NCI-H510A (cell line): ENCODE measurements at places on chromosomes 4 and X.

- peak; percentile 2 for DNase-seq
Observed at GRCh38 chrX:11381464-11381863, 88.3 kb downstream of the AMELX start.

GRCh38 chr4:74023709-74024108 is 14.8 kb downstream of the CXCL3 start:
- no peak for DNase-seq

GRCh38 chr4:141705747-141706377 is 69.5 kb downstream of the IL15 start:
- no peak for DNase-seq

- DNase-seq: no peak
Observed at GRCh38 chrX:6465756-6466155, 69.2 kb downstream of the VCX3A start.

GRCh38 chrX:8971116-8971515 is 62.8 kb downstream of the FAM9B start:
- DNase-seq: no peak

DNA sequence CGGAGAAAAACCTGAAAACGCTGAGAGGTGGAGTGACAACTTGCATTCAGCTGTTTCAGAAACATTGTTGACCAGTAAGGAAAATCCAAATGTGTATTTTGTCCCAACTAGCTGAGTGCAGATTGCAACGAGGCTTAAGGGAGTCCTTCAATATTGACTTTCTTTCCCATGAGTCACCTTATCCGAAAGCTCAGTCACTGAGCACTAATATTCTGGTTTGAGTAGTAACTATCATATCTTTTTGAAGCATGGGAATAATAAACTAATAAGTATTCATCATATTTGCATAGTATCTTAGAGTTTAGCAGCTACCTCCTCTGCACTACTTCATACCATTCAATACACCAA is 604.3 kb downstream of the PACRGL start:
- DNase-seq: no peak

- DNase-seq: peak; percentile 25
Observed at GRCh38 chrX:10158279-10159144, 1.7 kb downstream of the CLCN4 start.

DNA sequence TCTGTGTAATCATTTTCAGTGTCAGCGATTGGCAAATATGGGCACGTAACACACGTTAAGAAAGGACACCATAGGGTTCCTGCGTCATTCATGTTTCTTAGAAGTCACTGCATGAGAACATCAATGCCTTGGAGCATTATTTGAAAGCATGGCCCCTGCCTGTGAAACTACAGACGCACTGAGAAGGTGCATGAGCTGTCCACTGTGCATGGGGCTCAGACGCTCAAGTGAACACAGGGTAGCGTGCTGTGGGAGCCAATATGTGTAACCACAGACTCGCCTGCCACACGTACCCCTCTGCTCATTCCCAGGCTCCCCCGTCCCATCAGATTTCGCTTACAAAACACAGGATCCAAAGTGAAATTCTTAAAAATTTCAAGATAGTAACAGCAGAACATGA is 6.5 kb downstream of the PPP2R2C start:
- DNase-seq: no peak

GRCh38 chr4:56195025-56195424 is 192.3 kb downstream of the AASDH start:
- DNase-seq: no peak

GRCh38 chr4:147076179-147076578 is 130.5 kb upstream of the TTC29 start:
- DNase-seq: no peak

GRCh38 chr4:113873508-113873907 is 105.9 kb downstream of the ARSJ start:
- DNase-seq: no peak

GRCh38 chr4:29423836-29424721 is 1296.1 kb upstream of the PCDH7 start:
- DNase-seq: no peak

DNA sequence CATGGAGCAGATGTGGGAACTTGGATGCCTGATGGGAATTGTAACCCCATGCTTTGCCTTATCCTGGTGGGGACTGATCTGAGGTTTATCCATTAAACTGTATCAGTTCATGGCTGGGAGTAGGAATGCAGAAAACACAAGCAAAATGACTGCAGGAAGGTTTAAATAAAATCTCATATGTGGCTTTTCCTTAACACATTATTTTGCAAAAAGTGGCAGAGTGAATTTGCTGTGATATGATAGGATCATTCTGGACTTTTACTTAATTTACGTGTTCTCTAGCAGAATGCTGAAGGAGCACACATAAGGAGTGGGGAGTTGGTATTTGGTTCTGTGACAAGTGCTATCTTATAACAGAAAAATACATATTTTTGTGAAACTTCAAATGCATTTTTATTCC is 34.8 kb downstream of the REPS2 start:
- DNase-seq: no peak

GRCh38 chrX:15549189-15550012 is 48.8 kb downstream of the BMX start:
- DNase-seq: no peak

DNA sequence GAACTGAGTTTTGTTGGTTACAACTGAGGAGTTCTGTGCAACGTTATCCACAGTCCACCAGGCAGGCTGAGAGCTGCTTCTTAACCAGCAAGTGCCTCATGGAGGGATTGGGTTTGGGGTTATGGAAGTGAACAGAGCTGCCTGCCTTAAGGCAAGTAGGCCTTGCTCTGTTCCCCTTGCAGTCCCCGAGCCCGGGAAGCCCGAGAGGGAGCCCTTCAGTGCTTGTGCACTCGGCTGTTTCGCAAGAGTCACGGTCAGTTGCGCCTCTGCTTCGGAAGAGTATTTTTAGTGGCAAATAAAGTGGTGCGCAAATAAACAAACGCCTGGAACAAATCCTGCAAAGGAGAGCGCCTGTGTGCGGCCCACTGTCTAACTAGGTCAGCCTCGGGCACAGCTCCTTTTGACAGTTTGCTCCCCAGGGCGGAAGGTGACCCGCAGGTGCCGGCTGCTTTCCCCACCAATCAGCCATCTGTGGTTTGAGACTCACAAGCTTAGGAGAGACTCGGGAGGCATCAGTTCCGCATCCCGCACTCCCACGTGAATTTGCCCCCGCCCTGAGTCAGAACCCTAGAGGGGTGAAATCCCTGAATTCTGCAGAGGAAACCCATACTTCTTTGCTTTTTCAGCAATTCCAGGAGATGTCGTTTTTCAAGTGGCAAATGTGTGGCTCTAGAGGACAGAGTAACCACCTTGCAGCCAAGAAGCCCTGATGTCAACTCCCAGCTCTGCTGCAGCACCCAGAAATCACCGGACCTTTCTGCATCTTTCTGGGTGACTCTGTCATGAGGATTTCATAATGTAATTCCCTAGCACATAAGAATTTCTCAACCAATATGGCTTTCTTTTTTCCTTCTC is 56.8 kb downstream of the LGI2 start:
- peak; percentile 75 for DNase-seq

- DNase-seq: peak; percentile 45
Observed at GRCh38 chr4:186190581-186191199, 677 bp upstream of the CYP4V2 start.

DNA sequence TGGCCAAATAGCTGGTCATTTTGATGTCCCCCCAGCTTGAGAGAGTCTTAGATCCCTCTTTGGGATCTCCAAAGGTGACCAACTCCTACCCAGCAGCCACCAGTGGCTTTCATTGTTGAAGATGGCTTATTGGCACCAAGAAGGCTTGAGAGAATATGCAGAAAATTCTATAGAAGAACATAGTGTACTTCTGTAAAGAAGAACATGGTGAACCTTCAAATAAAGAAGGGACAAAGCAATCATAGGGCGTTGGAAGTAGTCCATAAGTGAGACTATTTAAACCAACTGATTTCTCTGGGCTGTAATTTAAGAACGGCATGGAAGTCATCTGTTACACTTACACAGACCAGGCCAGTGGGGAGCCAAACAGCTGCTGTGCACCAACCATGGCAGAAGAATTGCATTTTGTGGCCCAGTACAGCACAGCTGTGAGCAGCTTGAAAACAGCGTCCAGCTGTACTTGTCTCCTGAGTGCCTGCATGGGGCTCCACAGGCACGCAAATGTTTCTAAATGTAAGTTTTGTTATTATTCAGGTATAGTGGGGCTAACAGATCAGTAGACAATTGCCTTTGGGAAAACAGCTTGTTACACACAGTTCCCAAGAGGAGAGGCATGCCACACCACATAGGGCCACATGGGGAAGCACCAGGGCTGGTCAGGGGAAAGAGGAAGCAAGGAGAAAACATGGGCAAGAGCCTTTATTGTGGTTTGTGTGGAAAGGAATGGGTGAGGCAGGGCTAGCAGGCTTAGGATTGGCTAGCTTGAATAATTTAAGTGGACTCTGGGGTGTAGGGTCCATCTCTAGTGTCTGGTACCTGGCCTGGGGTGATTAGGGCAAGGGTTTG is 125.0 kb downstream of the ARHGAP6 start:
- DNase-seq: no peak
